WTC11 (cell line): ENCODE measurements at places on chromosomes 12 and 14. TPM values are rescaled to one million over a fixed set of nuclear protein-coding genes. Genes with fewer than 3 reads are reported as not detected.

GRCh38 chr12:47832263-47832933, 12.7 kb upstream of the HDAC7 start:
- no peak for DNase-seq

The LRTM2 gene
- 0.30 to 0.66 TPM (median 0.34 TPM) in 3 replicates for total RNA-seq

GRCh38 chr12:110698171-110698902, 9.4 kb upstream of the HVCN1 start:
- peak; percentile 80 for DNase-seq

- DNase-seq: peak; percentile 66
These were observed 147.6 kb downstream of the PAH start for GRCh38 chr12:102769323-102769916.

- no peak for DNase-seq
These were observed 12.5 kb downstream of the LIN7A start for GRCh38 chr12:80925237-80925636.

GRCh38 chr12:51346581-51346980, at the start of gene CELA1:
Gene CELA1, minus strand, starts transcription at chr12:51346679. Its CDS starts 41 bp downstream, at chr12:51346638.
- DNase-seq: no peak

DNA sequence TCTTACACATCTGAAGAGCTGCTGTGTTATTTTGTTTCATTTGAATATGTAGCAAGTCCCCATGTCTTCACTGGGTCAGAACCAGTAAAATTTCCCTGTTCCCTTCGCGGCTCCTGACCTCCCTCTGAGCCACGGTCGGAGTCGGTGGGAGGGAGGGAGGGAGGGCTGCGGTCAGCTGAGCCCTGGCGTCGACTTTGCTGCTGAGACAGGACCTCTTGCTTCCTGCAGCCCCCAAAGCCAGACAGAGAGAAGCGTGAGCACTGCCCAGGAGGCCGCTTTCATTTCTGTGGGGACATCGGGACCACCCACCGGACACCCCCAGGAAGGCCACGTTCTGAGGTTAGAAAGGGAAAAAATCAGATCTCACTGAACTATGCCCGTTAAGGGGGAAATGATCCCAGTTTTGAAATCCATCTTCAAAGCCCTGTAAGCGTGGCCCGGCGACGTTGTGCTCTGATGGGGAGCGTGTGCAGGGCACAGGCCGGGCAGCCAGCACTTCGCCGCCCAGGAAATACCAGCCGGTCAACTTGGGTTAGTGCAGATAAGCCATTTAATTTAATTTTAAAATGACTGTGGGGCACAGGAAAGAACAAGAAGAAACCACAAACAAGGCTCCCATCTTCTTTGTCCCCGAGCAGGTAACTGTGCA, 42.1 kb downstream of the NOC4L start:
- DNase-seq: no peak

DNA sequence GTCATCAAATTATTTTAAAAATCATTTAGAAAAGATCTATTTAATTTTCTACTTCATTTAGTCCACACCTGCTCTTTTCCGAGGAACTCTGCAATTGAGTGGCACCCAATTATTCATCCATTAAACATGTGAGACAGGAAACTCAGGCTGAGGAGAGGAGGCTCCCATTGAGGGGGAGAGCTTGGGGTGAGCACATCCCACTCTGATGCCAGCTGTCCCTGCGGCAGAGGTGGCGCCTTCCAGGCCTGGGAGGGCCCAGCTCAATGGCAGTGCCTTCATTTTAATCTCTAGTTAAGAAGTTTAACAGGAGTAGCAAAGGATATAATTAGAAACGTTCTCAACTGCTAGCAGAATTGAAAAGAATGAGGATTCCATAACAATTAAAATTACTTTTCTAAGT, 92.0 kb downstream of the ITPR2 start:
- no peak for DNase-seq

GRCh38 chr12:46402941-46403718, 30.6 kb upstream of the SLC38A2 start:
- no peak for DNase-seq

The TMEM132C gene
- not detected in 3 replicates for total RNA-seq

GRCh38 chr14:51464411-51464810, 187.3 kb upstream of the FRMD6 start:
- DNase-seq: no peak

DNA sequence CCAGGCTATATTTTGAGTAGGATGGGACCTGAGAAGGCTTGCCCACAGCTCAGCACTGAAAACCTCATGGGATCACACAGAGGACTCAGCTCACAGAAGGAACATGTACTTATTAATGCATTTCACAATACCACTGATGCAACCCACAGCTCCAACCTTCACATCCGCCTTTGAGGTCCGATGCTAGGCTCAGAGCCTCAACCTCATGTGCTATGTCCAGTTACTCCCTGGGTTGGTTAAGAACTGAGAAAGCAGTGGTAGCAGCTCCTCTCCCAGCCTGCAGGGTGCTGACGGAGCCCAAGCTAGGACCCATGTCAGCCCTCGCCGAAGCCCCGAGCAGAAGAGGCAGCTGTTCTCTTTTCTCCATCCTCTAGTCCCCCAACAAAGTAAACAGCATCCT, 52.9 kb downstream of the SPTB start:
- no peak for DNase-seq
